ENCODE measurements at places on chromosomes 6 and 20.

DNA sequence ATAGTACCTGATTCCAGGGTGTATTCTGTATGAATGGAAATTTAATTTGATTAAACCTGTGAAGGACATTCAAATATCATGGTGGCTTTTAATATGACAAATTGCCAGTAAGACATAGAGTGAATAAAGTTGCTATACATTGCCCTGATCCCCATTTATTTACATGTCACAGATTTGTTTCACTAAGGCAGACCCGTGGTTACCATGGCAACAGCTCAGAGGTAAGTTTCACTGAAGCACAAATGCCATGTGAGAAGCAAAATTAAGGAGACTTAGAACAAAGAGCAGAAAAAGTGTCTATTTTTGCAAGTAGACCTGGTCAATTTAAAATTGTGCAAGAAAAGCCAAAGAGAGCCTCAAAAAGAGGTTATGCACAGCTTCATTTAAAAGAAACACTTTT, 63.7 kb downstream of the PXDC1 start:
- DNase-seq: no peak

DNA sequence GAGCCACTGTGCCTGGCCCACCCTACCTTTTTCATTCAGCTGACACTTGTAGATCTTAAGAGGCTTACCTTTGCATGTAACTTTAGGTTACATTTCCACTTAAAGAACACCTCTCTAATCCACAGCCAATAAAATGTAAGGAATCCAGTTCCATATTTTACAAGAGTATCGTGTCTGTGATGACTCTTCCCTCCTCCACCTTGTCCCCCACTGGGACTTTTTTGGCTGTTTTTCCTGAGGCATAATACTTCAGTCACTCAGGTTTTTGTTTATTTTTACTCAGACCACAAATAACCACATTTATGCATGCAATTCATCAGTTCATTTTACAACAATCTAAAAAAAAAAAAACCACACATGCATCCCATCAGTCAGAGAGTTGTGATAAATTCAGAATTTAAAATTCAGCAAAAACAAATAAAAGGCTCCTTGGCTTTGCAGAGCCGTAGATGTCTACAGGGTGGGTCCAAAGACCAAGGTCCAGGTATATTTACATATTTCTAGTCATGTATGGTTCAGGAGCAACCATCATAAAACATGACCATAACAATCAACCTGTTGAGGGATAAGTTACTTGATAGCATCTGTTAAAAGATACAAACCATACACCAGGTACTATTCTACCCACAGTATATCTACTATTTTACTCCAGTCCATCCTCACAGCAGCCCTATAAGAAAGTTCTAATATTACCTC, 9.9 kb downstream of the ATXN1 start:
- DNase-seq: no peak

DNA sequence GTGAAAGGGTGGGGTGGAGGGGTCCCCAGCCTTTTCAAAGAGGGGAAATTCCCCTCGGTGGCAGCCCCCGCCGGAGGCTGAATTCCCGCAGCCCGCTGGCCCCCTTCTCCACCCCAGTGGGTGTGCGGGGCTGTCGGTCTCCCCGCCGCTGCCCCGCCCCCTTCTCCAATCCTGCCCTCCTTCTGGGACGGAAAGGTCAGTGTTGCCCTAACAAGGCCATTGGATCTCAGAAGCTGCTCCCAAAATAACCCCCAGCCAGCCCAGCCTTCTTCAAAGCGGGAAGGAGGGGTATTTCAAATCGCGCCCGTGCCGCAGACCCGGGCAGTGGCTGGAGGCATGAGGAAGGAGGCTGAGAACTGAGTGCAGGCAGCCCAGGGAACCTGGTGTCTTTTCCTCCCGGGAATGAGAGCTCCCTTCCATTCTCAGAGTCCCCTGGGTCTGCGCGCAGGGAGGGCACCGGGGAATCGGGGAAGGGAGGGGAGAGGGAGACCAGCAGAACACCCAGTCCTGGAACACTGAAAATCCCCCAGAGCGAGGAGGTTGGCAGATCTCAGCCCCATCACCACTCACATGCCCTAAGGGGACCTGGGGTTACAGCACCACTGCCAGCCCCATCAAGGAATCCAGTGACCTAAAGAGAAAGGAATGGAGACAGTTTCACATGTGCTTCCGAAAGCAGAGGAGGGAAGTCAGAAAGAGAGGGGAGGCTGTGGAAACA, at the start of gene JPH2:
Gene JPH2 (minus strand): TSS at position 135 of the 718 bp plus-strand sequence. CDS start 483 bp downstream, outside the sequence.
- DNase-seq: peak; percentile 65

DNA sequence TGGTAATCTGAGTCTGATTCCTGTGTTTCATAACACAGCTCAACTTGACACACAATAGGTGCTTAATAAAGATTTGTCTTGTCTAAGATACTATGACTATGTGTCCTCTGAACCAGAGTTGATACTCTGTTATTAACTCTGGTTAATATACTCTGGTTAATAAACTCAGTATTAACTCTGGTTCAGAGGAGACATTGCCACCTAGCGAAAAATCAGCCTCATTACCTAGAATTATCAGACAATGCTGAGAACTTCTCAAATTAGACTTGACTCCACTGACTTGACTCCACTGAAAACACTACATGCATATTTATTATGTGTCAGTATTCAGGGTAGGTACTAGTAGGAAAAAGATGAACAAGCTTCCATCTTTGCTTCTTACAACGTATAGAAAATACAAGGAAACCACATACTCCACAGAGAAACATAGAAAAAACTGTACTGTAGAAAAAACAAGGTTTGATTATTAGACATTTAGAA, 73.9 kb downstream of the AHI1 start:
- DNase-seq: no peak

- DNase-seq: no peak
Measured at GRCh38 chr6:45650524-45651135, 272.9 kb upstream of the SUPT3H start.

GRCh38 chr6:52675372-52675771, 4.5 kb downstream of the TMEM14A start:
- DNase-seq: no peak

GRCh38 chr6:30644769-30645168, 2.2 kb upstream of the C6orf136 start:
- DNase-seq: no peak

DNA sequence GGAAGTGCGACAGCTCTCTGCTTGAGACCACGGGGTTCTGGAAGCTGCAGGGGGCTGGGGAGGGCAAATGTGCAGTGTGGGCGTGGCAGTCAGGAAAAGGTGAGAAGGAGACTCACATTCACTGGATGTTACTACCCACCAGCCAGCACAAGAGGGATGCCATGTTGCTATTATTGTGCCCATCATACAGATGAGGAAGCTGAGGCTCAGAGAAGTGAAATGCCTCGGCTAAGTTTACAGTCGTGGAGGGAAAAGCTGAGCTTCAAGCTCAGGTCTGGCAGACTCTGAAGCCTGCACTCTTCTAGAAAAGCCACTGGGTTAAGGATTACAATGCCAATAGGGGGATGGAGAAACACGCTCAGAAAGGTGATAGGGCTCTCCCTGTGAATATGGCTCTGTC, 34.4 kb downstream of the HNF4A start:
- no peak for DNase-seq

DNA sequence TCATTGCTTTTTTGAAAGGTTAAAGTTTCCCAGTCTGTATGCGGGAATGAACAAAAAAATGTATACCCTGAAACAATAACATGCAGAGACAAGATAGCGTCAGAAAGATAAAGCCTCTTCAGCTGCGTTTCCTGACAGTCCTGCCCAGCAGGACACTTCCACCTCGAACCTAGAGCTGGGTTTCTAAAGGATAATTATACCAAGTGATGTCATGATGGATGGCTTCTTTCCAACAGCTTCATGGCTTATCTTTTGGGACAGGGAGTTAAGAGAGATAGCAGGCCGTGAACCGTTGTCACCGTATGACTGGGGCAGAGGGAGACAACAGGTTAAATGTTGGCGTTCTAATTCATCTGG, 267.6 kb upstream of the SGK1 start:
- DNase-seq: no peak

GRCh38 chr6:105833959-105834947, 251.9 kb upstream of the PRDM1 start:
- no peak for DNase-seq
